ENCODE measurements at places on chromosomes 5 and 9.

GRCh38 chr9:117103438-117104110, 311.3 kb downstream of the ASTN2 start:
- DNase-seq, result no peak

DNA sequence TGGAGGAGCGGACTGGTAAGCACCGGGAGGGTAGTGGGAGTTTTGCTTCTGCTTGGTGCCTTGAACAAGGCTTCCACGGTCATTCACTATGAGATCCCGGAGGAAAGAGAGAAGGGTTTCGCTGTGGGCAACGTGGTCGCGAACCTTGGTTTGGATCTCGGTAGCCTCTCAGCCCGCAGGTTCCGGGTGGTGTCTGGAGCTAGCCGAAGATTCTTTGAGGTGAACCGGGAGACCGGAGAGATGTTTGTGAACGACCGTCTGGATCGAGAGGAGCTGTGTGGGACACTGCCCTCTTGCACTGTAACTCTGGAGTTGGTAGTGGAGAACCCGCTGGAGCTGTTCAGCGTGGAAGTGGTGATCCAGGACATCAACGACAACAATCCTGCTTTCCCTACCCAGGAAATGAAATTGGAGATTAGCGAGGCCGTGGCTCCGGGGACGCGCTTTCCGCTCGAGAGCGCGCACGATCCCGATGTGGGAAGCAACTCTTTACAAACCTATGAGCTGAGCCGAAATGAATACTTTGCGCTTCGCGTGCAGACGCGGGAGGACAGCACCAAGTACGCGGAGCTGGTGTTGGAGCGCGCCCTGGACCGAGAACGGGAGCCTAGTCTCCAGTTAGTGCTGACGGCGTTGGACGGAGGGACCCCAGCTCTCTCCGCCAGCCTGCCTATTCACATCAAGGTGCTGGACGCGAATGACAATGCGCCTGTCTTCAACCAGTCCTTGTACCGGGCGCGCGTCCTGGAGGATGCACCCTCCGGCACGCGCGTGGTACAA, 556 bp downstream of the PCDHGC3 start:
- no peak for DNase-seq

DNA sequence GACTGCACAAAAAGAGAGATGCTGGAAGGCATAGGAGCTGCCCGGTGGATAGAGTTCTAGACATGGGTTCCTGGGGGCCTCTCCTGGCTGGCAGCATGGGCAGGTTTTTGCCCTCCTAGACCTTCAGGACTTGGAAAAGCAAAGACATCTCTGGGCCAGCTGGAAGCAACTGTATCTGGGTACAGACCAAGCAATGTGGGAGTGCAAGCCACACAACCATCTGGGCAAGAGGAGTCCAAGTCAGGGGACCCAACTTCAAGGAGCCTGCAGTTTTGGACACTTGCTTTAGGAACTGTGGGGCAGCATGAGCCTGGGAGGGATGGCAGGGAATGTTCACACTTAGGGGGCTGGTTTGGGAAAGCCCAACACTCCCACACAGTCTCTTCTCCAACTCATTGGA, 323.3 kb downstream of the GADD45G start:
- DNase-seq, result no peak

GRCh38 chr9:134284273-134284672, 42.0 kb upstream of the RXRA start:
- no peak for DNase-seq

DNA sequence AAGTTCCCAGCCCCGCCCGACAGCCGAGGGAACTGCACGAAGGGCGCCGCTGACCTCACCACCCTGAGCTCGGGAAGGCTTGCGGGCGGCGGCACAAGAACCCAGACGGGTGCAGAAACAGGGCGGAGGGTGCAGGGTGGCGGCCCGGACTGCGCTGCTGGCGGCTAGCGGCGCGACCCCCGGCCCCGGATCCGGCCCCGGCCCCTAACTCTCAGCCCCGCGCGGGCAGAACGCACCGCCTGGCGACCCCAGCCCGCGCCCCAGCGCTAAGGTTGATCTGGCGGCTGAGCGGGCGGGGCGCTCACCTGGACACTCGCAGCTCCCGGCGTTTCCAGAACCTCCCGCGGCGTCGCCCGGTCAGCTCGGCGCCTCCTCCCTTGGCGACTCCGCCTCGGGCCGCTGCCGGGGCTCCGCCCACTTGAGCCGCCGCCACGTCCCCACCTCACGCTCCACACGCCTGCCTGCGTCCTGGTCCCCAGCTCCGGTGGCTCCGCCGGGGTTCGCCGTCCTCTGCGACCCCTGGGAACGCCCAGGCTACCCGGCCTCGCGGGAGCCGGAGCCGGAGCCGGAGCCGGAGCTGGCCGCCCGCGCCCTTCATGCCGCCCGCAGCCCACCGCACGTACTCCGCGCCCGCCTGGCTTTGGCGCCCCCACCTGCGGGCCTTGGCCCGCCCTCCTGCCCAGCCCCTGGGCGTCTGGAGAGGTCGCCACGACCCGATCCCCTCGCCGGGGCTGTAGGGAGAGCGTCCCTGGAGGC, at the start of gene P4HA2:
Gene P4HA2, minus strand, starts transcription at position 369 of the 756 bp plus-strand sequence. CDS start 9,227 bp downstream, outside the sequence.
- no peak for DNase-seq

GRCh38 chr5:134464988-134465815, 53.5 kb upstream of the CDKN2AIPNL start:
- DNase-seq, result no peak

DNA sequence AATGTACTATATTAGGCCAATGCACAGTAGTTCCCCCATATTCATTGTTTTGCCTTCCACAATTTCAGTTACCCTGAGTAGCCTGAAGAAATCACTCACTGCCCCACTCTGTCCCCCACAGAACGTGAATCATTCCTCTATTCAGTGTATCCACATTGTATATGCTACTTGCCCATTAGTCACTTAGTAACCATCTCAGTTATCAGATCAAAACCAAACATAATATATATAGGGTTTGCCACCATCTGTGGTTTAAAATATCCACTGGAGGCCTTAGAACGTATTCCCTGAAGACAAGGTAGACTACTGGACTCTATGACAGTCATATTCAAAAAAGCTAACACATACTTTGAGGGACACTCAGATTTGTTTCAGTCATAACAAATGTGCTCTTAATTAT, 465.7 kb upstream of the RGMB start:
- DNase-seq, result no peak

Measured in stimulated activated CD8-positive, alpha-beta memory T cell treated with anti-CD3 and anti-CD28 coated beads, Interleukin-4, amount 100 ng/mL, for 1 hour (primary cell).